ENCODE measurements at places on chromosomes 1 and 21. TPM values are rescaled to one million over a fixed set of nuclear protein-coding genes. Genes with fewer than 3 reads are reported as not detected.

ANGEL2 gene
- 68.2 TPM for total RNA-seq

DNA sequence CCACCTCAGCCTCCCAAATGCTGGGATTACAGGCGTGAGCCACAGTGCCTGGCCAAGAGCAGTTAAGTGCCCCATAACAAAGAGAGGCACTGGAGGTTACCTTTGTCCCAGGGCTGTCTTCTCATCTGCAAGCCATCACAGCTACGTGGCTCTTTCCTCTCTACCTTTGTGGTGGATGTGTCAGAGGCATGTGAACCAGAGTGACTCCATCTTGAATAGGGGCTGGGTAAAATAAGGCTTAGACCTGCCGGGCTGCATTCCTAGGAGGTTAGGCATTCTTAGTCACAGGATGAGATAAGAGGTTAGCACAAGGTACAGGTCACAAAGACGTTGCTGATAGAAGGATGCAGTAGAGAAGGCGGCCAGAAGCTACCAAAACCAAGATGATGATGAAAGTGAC is 59.4 kb upstream of the POU2F1 start:
- no peak for DNase-seq

DNA sequence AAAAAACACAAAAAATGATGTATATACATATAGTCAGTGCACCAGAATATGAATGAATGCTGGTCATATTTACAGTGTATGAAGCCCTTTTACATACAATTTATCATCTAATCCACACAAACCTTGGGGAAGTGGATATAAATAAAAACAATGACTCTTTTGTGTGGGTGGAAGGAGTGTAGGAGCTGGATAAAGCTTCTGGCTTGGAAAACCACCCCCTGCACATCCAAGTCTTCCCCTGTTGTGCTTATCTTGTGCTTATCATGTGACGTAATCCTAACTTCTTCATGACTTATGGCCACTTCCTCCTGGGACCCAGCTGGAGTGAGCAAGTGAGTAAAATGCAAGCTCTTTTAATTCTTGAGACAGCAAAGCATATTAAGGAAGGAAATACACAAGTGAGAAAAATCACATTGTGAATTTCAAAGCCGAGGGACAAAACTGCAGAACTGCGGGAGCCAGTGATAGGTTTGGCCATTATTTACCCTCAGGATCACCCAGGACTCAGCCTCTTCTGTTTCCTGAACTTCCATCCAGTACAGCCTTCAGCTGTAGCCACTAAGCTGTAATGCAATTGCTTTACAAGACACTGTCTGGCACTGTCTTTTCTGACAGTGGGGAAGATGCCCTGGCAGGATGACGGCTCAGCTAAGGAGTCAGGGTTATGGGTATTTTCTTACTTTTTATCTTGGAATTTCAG is 104.0 kb upstream of the PPM1J start:
- no peak for DNase-seq

DNA sequence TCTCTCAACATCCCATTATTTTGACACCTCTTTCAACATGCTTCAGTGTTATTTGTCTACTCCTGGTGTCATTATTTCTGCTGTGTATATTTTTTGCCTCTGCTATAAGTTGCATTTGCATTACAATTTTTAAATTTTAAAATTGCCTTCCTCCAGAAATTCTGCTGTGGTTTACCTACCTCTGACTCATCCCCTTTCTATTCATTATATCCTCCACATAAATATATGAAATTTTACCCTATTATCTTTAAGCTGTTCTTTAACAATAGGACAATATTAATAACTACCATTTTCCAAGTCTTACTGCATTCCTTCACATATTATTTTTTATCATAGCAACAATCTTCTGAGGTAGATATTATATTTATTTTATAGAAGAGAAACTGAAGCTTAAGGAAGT is 178.1 kb upstream of the NRIP1 start:
- DNase-seq, result no peak

DNA sequence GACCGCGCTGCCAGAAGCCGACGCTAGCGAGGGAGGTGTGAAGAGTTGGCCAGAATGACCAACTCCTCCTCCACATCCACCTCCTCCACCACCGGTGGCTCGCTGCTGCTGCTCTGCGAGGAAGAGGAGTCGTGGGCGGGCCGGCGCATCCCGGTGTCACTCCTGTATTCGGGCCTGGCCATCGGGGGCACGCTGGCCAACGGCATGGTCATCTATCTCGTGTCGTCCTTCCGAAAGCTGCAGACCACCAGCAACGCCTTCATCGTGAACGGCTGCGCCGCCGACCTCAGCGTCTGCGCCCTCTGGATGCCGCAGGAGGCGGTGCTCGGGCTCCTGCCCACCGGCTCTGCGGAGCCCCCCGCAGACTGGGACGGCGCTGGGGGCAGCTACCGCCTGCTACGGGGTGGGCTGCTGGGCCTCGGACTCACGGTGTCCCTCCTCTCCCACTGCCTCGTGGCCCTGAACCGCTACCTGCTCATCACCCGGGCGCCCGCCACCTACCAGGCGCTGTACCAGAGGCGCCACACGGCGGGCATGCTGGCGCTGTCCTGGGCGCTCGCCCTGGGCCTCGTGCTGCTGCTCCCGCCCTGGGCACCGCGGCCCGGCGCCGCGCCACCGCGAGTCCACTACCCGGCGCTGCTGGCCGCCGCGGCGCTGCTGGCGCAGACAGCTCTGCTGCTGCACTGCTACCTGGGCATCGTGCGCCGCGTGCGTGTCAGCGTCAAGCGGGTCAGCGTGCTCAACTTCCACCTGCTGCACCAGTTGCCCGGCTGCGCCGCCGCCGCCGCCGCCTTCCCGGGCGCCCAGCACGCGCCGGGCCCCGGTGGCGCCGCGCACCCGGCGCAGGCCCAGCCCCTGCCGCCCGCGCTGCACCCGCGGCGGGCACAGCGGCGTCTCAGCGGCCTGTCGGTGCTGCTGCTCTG is 1.2 kb downstream of the GPR88 start:
- DNase-seq, result no peak

DNA sequence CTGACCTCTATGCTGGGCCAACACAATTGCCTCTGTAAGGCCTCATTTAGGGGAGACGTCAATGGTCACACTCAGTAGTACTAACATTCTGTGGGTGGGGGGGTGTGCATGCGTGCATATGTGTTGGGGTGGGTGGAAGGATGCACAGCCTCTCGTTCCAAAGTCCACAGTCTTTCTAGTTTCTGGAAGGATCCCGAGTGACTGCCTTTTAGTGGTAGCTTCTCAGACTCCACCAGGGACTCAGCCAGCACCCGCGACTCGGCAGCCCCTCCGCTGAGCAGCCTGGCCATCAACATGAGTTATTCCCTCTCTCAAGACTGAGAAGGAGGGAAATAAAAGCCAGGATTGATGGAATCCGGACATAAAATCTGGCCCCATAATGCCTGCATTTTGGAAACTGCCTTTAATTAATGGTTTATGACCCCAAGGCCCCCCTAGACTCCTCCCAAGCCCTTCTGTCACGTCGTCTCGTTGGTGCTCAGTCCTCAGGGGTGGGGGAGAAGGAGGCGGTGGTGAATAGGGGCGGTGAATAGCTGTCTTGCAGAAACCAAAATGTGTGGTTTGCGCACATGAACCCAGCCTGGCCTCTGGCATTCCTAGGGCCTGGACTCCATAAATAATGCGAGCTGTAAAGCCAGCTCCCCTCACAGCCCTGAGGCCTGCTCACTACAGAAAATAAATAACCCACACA is 65.1 kb upstream of the TMEM51 start:
- DNase-seq, result no peak

DNA sequence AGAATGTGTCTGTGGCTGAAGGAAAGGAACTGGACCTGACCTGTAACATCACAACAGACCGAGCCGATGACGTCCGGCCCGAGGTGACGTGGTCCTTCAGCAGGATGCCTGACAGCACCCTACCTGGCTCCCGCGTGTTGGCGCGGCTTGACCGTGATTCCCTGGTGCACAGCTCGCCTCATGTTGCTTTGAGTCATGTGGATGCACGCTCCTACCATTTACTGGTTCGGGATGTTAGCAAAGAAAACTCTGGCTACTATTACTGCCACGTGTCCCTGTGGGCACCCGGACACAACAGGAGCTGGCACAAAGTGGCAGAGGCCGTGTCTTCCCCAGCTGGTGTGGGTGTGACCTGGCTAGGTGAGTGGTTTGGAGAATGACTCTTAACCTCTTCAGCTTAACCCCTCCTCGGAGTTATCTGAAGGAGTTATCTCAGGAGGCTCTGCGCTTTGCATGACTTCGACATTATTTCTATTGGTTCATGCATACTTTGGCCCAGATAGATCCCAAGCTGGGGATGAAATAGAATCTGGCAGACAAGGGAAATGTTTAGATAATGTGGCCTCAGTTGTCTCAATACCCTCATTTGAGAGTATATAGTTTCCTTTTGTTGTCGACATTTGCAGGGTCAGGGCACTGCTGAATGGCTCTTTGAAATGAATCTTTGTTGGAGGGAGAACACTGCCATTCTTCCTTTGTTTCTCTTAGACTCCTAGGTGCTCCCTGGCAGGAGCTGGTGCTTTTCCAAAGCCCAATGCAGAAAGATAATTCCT is 39.7 kb downstream of the PTGFRN start:
- no peak for DNase-seq

- no peak for DNase-seq
Observed at GRCh38 chr1:220879509-220880361, 492 bp downstream of the HLX start.

DNA sequence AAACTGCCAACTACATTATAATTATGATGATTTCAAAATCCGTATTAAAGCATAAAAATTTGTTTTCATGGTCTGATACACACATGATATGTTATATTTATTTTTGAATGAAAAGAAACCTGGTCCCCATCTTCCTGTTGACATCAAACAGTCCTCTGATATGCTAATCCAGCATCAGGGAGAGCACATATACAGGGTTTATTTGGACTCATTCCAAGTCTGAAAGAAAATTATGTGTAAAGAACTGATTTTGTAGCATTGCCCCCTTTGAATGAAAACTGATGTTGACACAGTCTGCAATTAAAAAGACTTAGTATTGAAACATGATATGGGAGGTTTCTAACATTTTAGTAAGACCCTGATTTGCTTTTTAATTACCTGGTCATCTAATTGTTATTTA is 119.4 kb downstream of the NEK7 start:
- DNase-seq, result no peak

DNA sequence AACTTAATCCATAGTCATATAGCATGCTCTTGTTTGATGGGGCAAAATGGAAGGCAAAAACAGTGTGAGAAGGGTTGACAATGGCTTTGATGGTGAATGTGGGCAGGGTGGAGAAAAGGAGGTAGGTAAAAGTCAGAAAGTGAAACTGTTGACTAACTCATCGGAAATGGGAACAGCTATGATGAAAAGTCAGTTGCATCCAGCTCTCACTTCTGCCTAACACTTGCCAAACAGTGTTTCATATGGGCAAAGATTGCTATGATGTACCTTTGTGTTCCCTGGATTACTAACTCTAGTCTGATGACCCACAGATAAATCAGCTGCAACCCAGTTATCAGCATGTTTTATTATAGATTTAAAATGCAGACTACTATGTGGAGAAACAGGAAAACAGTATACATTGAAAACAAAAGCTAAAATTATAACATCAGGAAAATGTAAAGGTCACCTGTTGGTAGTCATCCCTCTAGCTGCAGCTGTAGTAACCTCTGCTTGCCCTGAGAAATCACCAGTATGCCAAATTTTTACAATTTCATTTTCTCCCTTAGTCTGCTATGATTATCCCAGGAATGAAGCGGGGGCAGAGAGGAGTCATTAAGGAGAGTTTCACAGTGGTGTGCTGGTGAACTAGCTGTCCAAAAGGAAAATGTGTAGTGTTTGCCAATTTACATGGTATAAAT is 11.7 kb downstream of the TNFSF18 start:
- no peak for DNase-seq

GRCh38 chr1:78383923-78384322 is 106.9 kb upstream of the PTGFR start:
- no peak for DNase-seq

SEMA4A gene
- total RNA-seq, result 4.6 TPM

GRCh38 chr1:3314491-3315381 is 139.7 kb upstream of the ARHGEF16 start:
- DNase-seq, result no peak

LHX8 gene
- total RNA-seq, result not detected

DNA sequence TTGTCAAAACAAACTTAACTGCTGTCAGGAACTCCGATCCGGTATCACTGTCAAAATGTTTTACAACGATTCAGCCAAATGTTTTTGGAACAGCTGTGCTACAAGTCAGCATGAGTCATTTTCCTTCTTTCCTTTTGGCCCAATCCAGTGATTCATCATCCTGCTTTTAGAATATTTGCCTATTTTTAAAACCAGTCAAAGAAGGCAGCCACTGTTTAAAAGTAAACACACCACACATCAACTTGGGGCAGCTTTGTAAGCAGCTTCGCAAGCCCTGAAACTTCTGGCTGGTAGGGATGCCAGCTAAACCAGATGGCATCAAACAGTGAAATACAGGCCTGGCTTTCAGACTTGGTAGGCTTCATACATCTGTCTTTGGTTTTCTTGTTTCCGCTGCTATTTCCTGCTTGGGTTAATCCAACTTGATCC is 14.9 kb downstream of the MAP3K7CL start:
- DNase-seq, result no peak

LBR gene
- 30.8 TPM for total RNA-seq

CD2 gene
- 1.5 TPM for total RNA-seq

CD244 gene
- total RNA-seq, result 0.90 TPM

IGSF3 gene
- total RNA-seq, result 3.9 TPM

Data from tibial nerve (tissue), 4 donors.